ENCODE measurements at places on chromosomes 13 and 19. TPM values are rescaled to one million over a fixed set of nuclear protein-coding genes. Genes with fewer than 3 reads are reported as not detected.

Gene ZNF836
- total RNA-seq: 3.3 TPM

- no peak for DNase-seq
Measured at GRCh38 chr19:40673397-40673796, 17.1 kb downstream of the NUMBL start.

DNA sequence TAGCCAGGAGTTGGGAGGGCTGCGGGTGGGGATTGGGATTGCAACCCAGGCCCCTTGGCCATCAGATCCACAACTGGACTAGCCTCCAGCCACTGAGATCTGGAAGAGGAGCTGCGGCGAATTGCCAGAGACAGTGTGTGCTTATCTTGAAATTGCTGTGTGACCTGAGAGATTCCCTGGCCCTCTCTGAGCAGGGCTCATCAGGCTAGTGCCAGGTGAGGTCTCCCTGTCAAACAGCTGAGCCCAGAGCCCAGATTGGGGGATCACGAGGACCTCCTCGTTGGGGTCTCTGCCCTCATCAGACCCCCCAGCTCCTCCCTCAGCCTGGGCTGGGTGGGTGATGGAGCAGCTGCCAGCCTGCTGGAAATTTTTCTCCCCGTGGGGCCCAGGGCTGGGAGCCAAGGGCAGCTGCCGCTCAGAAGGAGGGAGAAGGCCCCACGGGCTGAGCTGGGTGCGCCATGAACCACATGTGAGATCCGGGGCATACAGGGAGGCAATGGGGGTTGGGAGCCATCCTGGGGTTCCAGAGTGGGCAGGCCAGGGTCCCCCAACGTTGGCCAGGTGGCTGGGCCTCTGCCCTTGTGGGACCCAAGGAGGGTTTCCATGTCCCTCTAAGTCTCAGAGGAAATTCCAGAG lies 7.2 kb downstream of the FUT5 start:
- no peak for DNase-seq

DNA sequence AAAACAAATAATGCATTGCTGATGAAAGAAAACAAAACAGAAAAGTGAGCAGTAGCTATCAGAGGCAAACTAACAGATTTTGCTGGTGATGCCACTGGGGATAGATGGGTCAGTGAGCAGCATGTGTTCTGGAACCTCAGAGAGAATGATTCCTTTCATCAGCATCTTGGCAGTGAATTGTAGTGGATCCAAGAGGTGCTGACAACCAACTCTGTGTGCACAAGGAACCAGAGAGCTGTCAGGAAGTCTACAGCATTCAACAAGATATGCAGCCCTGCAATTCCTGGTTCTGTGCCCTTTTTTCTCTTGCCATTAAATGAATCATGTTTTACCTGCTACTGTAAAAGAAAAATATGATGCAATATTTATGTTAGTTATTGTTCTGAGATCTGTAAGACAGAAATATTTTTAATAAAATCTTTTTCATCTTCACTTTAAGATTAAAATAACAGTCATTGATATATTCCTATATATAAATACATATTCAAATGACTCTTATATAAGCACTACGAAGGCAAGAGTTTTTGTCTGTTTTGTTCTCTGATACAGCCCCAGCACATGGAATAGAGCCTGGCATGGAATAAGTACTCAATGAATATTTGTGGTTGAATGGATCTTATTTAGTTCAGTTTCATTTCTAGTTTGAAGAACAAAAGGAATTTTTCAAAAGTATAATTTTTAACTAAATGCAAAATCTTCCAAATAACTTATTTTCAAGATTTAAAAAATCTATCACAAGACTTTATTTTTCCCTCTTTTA lies 80.8 kb downstream of the FREM2 start:
- no peak for DNase-seq

DNA sequence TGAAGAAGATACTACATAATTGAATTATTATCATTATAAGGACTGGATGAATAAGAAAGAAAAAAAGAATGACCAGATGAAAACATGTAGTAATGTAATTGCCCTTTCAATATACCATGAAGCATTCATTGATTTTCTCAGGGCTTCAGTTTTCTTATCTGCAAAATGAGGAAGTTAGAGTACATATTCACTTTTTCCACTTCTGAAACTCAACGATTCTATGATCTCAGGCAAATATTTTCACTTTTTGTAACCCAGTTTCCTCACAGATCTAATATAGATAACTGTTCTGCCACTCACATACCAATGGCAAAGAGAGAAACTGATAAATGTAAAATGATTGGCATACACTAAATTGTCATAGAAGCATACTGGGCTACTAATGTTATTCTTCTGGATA lies 856.6 kb upstream of the KLHL1 start:
- DNase-seq: no peak

- DNase-seq: no peak
Measured at GRCh38 chr13:61415058-61415721, 459 bp downstream of the PCDH20 start.

Gene ADGRE2
- total RNA-seq: 0.87 TPM

DNA sequence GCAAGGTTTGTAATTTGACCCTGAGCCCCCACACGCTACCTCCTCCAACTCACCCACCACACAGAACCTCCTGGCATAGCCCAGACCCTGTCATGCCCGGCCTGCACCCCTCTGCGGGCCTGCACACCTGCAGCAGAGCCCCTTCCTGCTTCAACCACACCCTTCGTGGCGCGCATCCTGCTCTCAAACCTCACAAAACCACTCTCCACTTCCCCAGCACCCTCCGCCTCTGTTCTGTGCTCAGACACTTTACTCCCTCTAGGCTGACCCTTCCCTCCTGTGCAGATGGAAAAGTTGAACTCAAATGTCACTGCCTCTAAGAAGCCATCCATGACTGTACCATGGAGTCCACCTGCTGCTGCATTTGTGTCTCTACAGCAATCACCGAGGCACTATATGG lies 28.5 kb downstream of the FAAP24 start:
- no peak for DNase-seq

Gene C13orf46
- 1.5 TPM for total RNA-seq

GRCh38 chr19:1361601-1362386 lies 21.9 kb upstream of the NDUFS7 start:
- DNase-seq: no peak

GRCh38 chr13:86409466-86410241 lies 610.4 kb upstream of the SLITRK6 start:
- no peak for DNase-seq

Gene GPR12
- not detected for total RNA-seq

Gene GRIN3B
- total RNA-seq: 0.19 TPM

Gene CBY2
- total RNA-seq: not detected

- DNase-seq: no peak
Measured at GRCh38 chr13:49466292-49466838, 22.3 kb downstream of the SETDB2 start.

DNA sequence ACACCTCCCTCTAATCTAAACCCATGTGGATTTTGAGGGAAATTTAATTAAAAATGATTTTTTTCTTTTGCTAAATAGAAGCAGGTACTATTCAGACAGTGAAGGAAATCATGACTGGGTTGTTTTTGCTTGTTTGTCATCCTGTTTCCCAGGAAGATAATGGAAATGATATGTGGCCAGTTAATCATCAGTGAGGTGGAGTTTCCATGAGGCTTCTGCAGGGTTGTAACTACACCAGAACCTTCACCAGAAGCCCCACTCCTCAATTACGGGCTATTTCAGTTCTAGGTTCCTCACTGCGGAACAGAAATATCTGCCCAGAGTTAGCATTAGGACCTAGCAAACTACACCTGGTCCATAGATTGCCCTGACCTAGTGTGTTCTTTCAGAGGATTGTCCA lies 394.0 kb downstream of the DLEU7 start:
- no peak for DNase-seq

Gene PBX4
- total RNA-seq: 12.1 TPM

DNA sequence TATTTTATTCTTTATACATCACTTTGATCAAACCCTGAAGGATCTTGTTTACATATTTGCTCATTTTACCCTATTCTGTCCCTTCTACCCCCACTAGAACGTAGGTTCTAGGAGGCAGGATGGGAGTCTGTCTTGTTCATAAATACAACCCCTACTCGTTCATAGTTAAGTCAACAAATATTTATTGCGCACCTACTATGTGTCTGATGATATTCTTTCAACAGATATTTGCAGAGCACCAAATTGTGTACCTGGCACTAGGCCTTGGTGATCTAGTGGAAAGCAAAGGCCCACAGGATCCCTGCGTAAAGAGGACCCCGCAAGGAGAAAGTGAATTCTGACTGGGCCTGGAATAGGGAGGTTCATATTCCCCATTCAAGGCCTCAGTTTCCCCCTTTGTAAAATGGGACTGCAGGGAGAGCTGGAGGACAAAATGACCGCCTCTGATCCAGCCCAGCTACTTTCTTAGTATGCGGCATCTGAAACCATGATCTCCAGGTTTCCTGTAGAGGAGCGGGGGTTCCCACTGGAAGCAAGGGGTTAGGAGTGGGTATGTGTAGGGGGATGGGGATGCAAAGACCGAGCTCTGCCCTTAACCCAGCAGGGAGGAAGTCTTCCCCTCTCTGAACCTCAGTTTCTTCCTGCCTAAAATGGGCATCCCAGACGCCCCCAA lies 534 bp upstream of the GEMIN7 start:
- DNase-seq: no peak

DNA sequence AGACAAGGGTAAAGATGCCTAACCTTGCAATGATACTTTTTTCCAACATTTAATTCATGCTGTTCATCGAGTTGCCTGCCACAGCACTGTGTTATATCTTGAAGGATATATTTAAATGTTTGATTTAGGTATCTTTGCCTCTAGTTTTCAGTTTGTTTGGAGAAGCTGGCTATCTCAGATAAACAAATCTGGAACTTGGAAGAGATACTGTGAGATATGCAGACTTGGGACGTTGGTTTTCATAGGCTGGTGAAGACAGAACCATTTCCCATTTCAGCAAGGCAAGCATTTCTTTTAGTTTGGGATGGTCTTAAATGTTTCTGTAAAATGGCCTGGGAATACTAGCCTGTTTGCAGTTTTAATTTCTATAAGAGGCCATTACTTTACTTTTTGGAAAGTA lies 3.3 kb downstream of the RNASEH2B start:
- no peak for DNase-seq

Gene SIGLEC5
- total RNA-seq: 0.11 TPM

Gene CAPN12
- total RNA-seq: 1.0 TPM

Gene KLK11
- not detected for total RNA-seq

DNA sequence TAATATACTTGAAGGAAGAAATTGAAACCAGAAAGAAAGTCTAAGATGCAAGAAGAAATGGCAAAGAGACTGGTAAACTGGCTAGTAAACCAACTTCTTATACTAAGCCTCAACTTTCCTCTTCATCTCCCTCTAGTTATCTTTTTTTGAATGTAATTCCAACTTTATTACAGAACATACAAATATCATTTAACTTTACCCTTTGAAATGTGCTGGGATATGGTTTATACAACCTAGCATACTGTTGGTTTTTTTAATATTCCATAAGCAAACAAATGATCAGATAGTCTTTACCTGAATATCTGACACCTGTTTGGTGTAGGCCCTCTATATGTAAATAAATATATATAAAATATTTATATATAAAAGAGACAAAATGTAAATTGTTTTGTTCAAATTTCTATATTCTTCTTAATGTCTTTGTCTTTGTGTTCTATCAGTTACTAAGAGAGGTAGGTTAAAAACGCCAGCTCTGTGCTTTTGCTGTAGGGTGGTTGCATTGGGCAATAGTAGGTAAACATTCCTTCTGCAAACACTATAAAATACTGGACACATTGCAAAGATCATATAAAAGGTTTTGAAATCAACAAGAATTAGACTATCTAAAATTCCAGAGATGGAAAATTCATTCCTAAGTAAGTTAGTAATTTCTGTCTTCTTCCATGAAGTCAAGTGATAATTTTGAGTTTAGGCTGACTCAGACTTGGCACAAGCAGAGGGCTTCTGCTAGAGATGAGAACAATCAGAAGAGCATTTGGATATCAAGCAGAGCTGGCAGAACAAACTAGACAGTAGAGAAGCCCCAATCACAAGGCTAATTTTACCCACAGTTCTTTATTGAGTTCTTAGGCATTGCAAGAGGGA lies 383.3 kb downstream of the RFC3 start:
- DNase-seq: no peak

DNA sequence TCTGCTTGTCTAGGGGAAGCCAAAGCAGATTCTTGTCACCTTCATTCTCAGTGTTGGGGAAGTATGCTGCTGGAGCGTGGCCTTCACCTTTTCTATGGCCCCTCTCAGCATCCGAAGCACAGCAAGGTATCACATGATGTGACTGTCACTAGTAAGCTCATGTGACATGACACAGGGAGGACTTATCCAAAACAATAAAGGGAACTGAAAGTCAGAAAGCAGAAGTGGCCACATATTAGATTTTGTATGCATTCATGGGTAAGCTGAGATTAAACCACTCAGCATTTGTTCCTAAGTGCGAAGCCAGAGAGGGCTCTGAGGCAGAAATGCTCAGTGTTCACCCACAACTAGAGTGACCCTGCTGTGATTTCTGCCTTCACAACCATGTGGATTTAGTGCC lies 72.8 kb upstream of the PCDH8 start:
- no peak for DNase-seq

DNA sequence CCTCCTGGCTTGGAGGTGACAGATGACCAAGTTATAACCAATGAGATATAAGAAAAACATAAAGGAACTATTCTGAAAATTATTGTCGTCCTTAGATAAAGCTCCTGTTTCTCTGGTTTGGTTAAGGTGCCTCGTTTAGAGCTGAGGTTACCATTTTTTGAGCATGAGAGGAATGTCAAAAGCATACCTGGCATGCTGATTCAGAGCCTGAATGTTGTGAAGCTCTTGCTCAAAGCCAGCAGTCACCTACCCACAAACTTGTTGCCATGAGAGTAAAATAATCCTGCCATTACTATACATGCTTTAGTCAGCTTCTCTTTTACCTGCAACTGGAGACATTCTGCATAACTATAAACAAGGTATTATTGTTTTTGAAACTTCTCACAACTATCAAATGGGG lies 1116.2 kb downstream of the DIAPH3 start:
- DNase-seq: no peak

- DNase-seq: no peak
Measured at GRCh38 chr19:50490991-50491472, 14.4 kb upstream of the GARIN5A start.

DNA sequence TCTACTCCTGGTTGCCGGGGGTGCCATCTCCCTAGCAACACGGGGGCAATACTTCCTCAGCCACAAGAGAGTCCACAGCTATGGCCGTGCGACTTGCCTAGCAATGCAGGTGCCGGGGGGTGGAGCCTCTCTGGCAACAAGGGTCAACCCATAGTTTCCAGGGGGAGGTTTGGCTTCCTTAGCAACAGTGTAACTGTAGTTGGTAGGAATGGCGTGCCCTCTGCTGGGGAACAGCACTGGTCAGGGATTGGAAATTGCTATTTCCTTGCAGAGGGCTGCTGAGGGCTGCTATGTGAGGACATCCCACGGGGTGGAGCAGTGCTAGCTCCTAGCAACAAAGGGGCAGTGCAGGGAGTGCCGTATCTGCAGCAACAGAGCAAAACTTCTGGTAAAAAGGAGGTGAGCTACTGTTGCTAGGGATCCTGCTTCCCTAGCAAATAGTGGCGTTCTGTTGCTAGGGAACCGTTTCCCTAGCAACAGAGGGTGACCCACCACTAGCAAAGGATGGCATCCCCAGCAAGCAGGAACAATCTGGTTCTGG lies 7.0 kb upstream of the TMC4 start:
- DNase-seq: no peak

All from activated T-cell treated with anti-CD3 and anti-CD28 coated beads, Interleukin-2, amount 50 U/mL, for 4 hours (primary cell).